ENCODE measurements at places on chromosomes 12 and 14.

- no peak for DNase-seq
Measured at GRCh38 chr14:68124979-68125731, 305.6 kb downstream of the RAD51B start.

- no peak for DNase-seq
Measured at GRCh38 chr14:88064841-88065240, 59.9 kb downstream of the GPR65 start.

DNA sequence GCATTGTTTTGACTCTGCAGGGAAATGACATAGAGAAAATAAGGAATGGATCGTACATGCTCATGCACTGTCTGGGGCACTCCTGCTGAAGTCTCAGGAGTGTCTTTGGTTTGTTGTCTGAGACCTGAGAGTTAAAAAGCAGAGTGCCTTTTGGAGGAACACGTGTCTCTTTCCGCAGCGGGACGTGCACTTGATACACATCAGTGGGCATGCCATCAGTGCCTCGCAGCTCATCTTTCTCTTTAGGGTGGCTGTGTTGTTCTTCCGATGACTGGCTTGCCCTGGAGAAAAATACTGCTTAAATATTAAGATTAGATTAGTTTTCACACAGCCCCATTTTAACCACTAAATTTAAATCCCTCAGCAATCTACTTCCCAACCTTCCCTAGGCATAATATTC lies 835.9 kb downstream of the DIO2 start:
- no peak for DNase-seq

GRCh38 chr12:109888179-109889020 lies 8.1 kb upstream of the GLTP start:
- DNase-seq: peak; percentile 95

DNA sequence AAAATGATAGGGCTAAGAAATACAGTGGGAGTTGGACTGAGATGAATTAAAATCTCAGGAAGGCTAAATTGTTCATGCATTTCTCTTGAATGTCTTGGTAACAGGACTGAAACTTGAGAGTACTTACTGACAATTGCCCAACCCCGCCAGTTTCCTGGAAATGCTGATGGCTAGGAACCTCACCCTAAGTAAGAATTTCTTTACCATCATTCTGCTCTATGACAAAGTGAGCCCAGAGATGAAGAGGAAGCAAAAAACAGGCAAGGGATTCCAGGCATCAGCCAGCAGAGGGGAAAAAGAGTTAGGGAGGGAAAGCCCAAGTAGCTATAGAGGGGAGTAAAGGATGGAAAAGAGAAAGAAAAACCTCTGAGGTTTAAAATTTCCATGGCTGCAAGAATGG lies 397.7 kb downstream of the MDGA2 start:
- no peak for DNase-seq

DNA sequence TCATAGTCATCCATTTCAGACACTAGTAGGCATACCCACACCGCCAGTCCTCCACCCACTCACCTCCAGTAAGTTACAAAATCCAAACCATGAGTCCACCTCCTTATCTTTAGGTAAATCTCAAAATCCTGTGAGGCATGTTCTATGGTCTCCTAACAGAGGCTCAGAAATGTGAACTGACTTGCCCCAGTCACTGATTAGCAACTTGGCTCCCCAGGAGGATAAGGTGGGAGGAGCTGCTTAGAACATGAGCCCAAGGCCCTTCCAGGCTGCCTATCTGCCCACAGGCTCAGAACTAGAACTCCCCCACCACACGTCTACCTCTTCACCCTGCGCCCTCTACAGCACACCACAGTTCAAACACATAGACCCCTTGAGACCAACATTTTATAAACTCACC lies 19.9 kb downstream of the SETD3 start:
- DNase-seq: no peak

- no peak for DNase-seq
Measured at GRCh38 chr12:121793440-121793837, at the start of gene RHOF. TSS of gene RHOF (minus strand) at chr12:121793688. CDS start at chr12:121793633, 55 bp downstream.

DNA sequence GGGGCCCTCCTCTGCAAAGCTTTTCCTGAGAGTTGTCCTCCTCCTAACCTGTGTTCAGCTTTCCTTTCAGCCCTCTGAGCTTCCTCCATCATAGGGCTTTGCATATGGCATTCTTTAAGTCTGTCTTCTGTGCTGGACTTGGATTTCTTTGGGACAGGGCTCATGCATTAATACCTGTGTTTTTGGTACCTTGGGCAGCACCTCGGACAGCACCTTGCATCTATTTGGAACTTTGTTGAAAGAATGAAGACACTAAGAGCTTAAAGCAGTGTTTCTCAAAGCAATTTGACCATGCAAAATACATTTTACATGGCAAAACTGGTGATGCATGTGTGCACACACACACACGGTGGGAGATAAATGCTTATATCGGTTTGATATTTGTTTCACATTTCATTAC lies 115.0 kb upstream of the SRRM4 start:
- no peak for DNase-seq

DNA sequence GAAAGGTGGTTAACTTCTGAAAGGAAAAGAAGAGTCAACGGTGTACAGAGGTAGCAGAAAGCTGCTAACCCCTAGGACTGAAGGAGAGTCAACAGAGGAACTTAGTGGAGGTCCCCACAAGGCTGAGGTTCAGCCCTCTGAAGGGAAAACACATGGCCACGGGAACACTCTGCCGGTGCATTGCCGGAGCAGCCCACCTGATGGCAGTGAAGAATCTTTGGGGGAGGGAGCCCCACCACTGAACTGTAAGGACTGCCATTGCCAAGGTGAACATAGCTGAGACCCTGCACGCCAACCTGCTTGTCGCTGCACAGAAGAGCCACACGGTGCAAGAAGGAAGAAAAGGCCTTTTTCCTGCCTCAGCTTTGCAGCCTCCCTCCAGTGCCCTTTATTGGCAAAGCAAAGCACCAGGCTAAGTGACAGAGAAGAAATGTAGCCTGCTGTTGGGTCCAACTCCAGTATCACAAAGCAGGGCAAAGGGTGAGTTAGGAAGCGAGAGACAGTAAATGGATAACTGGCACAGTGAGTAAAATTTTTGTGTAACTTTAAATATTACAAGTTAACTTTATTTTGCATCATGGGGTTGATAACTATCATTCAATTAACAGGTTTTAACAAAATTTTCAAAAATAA lies 76.9 kb downstream of the LIN52 start:
- no peak for DNase-seq

- peak; percentile 45 for DNase-seq
Measured at GRCh38 chr12:2372735-2373134, 319.9 kb downstream of the CACNA1C start.

DNA sequence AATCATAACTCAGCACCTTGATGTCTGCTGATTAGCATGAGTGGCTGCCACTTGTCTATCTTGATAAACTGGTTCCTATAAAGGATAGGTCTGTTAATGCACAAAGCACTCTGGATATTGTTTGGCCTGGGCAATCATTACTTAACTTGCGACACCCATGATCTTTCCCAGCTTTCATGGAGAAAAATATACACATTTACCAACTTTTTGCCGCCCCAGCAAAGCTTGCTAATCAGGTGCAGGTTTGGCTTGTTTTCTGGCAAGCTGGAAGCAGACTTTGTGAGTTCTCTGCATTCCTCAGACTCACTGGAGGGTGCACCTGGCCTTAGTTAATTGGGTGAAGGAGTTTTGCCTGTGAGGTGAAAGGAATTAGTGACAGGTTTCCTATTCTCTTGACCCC lies 1126.4 kb upstream of the FLRT2 start:
- no peak for DNase-seq

DNA sequence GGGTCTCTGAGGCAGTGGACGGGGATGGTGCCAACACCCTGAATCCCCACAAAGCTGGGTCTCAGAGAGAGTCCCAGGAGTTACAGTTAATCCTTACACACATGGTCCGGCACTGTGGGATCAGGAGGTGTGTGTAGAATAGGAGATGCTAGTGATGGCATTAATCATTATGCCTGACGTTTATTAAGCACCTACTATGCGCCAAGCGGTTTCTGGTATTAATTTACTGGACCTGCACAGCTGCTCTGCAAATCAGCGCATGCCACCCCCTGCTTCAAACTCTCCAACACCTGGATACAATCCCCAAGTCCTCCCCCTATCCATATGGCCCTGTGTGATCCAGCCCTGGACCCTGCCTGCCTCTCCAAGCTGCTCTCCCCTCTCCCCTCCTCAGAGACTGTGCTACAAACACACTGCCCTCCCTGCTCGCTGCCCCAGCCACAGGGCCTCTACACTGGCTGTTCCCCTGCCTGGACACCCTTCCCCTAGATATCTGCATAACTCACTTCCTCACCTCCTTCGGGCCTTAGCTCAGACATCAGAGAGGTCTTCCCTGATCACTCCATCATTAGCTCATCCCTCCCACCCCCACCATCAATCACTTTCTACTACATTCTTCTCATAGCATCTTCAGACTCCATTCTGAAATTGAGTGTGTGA lies 86.0 kb downstream of the RFLNA start:
- no peak for DNase-seq

DNA sequence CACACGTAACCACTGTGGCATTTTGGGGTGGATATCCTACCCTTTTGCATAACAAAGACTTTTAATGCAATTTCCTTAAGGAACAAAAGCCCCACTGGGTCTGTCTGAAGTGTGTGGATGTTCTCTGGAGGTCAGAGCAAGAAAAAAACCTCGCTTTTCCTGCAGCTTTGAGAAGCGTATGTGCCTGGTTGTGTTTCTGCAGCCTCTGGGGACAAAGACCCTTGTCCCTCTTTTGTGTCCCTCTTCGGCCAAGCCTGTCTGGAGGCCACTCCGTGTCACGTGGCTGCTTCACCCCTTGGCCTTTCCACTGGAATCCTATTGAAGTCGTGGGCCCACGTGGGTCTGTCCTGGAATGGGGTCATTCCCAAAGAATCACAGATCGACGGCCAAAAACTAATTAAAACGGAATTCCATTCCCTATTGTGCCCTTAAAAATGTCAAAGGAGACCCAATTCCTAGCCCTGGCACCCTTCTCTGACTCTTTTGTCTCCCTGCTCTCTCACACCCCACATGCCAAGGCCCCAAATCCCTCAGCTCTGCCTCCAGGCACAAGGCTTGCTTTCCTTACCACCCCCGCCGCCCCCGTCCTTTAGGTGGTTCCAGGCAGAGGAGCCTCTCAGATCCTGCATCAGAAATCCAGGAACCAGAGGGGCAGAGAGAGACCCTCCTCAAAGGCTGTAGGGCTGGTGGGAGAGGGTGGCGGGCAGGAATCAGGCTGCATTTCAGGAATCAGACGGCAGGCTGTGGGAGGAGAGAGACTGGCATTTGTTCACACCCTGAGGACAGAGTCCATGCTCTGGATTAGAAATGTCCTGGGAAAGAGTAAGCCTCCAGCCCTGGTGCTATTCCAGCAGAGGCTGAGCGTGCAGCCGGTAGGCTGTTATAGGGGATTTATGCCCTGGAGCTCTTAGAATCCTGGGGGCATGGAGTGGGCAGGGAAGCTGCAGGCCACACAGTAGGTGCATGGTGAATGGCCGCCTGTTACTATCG lies 12.6 kb upstream of the CYP46A1 start:
- no peak for DNase-seq

GRCh38 chr12:106045251-106045674 lies 93.5 kb downstream of the NUAK1 start:
- DNase-seq: no peak
